NCI-H2107 (cell line): ENCODE measurements at places on chromosomes 1 and 21.

DNA sequence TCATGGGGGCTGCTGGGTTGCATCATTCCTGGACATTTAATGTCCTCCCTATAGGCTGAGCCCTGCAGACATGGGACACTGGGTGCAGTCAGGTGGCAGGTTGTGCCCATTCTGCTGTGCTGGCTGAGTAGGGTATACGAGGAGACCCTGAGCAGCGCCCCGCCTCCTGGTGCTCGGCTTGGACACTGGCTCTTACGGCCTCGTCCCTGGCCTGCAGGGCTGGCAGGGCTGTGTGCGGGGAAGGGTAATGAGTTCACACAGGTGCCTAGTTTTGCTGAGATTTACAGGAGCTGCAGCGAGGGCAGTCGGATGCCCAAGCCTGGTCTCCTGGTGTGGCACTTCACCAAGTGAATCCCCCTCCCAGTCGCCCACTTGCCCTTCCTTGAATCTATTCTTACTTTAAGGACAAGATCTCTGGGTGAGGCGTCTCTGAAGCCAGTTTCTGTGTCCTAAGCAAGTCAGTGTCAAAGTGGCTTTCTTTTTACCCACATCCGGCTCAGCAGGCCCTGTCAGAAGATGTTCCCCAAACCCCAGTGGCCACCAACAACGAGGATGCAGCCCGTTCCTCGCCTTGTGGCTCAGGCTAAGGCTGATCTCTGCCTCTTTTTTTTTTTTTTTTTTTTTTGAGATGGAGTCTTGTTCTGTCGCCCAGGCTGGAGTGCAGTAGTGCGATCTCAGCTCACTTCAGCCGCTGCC, 73.2 kb downstream of the MAN1C1 start:
- no peak for DNase-seq

DNA sequence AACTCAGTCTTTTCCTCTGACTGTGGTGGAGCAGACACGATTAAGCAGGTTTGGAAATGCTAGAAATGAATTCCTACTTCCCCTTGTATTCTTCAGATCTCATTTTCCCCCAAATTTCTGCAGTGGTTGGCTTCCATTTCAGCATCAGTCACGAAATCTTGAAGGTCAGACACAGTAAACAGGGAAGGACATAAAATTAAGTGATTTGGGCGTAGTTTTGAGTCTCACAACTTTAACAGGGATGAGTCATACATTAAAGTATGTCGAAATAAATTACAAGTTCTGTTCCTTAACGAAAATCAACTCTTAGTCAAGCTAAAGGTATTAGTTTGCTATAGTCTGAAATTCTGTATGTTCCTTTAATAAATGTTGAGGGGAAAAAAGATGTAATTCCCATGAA, 61.1 kb downstream of the HNRNPR start:
- DNase-seq = no peak

GRCh38 chr1:84259989-84260388, 41.5 kb upstream of the SAMD13 start:
- no peak for DNase-seq

DNA sequence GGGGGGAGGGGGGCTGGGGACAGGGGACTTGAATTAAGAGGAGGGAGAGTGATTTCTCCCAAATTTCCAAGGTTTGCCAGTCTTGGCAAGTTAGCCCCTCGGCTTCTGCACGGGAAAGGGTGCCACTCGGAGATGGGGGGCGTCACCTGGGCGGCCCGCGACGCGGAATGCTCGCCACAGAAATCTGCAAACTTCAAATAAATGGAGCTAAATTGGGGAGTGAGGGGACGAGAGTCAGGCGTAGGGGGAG, 885 bp upstream of the SSBP3 start:
- DNase-seq = no peak

DNA sequence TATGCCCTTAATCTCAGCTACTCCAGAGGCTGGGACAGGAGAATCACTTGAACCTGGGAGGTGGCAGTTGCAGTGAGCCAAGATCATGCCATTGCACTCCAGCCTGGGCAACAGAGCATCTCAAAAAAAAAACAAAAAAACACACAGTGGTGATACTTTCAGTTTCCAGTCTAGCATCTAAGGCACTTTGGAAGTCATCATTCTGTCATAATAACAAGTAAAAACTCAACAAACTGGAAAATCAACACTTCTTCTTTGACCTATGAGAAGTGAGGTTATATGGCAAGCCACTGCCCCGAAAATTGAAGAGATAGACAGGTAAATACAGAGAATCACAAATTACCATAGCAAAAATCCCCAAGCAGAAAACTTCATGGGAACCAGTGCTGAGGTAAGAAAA, 51.9 kb downstream of the IL12RB2 start:
- DNase-seq = no peak

DNA sequence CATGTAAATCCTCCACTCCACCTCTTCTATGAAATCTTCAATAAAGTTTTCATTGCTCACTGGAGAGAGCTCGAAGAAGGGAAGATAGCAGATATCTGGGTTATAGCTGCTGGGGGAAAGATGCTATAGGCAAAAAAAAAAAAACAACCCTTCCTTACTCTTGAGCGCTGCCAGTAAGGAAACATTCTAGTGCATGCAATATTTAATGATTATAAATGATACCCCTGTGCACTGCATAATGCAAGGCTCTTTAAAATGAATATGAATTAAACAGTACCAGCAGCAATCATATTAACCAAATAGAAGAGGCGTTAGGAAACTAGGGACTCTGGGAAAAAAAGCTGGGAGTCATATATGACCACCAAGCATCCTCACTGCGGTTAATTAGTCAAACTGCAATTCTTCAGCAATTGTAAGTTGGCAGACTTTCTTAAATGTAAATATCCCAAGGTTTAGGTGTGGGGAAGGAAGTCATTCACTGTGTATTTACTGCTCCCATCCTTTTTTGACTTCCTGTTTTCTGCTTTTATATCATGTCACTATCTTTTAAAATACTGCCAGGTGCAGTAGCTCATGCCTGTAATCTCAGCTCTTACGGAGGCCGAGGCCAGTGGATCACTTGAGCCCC, 3.7 kb upstream of the DMRTB1 start:
- DNase-seq = no peak

DNA sequence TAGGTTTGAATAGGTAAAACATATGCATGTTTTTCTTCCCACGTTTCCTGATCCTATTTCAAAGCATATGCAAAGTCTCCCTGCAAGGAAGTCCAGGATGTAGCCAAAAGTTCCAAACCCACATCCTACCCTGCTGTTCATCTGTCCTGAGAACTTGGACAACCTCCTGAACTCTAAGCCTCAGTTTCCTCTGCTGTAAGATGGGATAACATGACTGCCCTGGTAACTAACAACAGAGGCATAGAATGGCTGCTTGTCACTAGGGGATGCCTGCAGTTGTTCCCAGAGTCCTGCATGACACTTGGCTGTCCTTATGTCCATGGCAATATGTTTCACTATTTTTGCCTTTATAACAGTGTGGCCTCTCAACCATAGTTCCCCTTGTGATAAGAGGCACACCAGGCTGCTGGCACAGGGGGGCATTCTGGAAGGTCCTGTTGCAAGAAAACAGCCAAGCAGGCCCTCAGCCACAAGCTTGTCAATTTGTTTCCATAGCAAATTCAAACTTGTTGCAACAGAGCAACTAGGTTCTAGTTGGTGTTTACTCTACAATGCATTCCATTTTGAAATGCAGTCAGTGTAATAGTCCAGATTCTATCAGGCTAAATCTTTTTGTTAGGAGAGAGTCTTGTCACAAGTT, 1.5 kb upstream of the HDGF start:
- no peak for DNase-seq

DNA sequence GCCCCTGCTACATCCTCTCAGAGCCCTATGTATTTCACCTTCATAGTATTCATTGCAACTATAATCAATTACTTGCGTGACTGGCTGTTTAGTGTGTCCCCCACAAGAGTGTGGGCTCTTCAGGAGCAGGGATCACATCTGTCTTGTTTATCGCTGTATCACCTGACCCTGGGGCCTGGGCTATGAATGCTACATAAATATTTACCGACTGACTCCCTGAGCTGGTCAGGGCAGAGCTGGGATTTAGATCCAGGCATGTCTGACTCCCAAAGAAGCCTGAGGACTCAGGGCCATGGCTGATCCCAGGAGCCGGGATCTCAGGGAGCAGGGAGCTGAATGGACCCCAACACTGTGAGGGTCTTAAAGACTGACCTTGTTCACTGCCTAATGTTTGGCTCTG, 49.7 kb downstream of the AHDC1 start:
- no peak for DNase-seq

GRCh38 chr1:21939650-21940374, 2.7 kb upstream of the HSPG2 start:
- no peak for DNase-seq

GRCh38 chr1:118944133-118944532, 44.0 kb downstream of the TBX15 start:
- DNase-seq = no peak

- DNase-seq = no peak
These were observed 59.2 kb downstream of the VCAM1 start for GRCh38 chr1:100778748-100779147.

DNA sequence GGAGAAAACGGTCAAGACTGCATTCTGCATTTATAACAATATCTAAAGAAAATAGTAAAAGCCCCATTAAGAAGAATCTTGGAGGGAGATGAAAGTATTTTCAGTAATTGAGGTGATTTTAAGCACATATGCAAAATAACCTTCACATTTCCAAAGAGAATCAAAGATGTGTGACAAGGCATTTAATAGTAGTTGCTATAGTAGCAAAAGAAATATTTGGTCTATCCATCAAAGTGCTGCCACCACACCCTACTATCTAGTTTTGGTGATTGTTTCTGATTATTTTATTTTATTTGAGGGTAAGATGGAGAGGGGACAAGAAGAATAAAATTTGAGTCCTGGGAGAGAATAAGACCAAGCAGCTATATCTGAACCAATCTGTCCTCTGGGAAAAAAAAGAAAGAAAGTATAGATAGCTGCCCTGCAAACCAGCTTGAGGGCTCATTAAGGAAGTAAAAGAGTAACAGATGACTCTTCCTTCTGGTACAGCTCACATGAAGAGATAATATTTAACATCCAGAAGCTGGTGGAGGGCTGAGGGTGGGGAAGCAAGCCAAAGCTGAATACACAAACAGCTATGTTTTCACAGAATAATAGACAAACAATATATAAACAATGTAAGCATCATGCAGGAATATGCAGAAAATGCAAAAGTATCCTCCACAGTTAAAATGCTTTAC, 47.2 kb upstream of the RASAL2 start:
- no peak for DNase-seq

GRCh38 chr1:66852870-66853269, 51.8 kb upstream of the INSL5 start:
- DNase-seq = no peak

GRCh38 chr1:39266269-39266668, 61.8 kb downstream of the MACF1 start:
- peak; percentile 91 for DNase-seq

DNA sequence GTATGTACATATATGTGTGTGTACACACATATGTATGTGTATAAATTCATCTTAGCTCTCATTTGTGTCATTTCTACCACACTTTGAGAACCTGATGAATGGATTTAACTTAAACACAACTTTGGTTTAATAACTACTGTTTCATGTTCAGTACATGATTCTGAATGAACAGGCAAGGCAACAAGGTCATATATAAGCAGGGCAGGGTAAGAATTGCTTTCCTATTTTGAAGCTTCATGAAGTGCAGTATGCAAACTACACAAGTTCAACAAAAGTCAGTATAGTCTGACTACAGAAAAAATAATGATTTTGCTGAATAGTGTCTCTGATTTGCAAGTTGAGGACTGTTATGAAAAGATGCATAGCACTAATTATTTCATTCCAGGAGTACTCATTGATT, 127.6 kb downstream of the KCNK2 start:
- DNase-seq = no peak

DNA sequence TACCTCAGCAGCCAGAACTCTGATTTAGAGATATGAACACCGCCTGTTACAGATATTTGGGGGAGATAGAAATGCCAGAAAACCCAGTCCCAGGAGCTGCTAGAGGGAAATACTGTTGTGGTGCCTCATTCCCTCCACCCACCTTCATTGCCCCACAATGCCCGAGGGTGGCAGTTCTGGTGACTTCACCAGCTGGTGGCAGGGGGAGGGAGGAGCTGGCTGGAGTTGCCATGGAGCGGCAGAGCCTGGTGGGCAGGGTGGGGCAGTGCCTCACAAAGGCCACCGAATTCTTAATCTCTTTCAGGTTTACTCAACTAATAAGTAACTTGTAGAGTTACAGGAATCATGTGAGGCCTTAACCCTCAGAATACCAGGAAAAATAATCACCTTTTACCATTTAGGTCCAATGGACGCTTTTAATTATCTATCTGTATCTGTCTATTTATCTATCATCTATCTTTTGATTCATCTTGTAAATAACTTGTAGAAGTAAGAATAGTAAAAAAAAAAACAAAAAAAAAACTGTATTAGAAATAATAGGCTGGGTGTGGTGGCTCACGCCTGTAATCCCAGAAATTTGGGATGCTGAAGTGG, 11.7 kb upstream of the S100A11 start:
- DNase-seq = no peak

DNA sequence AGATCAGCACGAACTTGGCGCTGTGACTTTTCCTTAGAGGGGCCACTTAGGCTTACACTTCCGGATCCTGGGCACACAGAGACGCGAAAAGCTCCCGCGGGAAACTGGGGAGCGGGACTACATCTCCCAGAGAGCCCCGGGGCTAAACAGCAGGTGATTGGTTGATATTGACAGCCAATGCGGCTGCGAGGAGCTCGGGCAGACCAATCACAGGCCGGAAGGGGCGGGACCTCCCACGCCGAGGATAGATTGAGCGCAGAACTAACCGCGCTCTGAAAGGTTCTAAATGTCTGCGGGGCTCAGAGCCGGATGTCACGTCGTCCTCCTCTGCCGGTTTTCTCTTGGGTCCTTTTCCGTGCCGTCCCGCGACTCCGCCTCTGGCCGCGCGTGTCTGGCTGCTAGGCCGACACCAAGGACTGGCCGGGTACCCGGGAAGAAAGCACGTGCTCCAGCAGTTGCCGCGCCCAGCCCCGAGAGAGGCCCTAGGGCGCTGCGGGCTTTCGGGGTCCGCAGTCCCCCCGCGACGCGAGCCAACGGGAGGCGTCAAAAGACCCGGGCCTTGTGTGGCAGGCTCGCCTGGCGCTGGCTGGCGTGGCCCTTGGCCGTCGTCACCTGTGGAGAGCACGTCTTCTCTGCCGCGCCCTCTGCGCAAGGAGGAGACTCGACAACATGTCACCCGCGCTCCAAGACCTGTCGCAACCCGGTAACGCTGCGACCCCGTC, at the start of gene MTR:
MTR (plus strand) TSS at position 258 of the 722 bp plus-strand sequence; CDS start at position 670, 412 bp downstream.
- DNase-seq = peak; percentile 98

GRCh38 chr1:86858524-86859261, 55.2 kb downstream of the SELENOF start:
- DNase-seq = no peak

- DNase-seq = no peak
These were observed 9.2 kb downstream of the PIGM start for GRCh38 chr1:160022330-160023310.

- DNase-seq = no peak
These were observed at the start of gene CROCC for GRCh38 chr1:16921391-16922185. TSS of gene CROCC (plus strand) at chr1:16921931. CDS start at chr1:16922019, 88 bp downstream.

GRCh38 chr1:214285610-214286440, 4.9 kb downstream of the SMYD2 start:
- no peak for DNase-seq

- DNase-seq = no peak
These were observed 17.5 kb upstream of the ACBD6 start for GRCh38 chr1:180519846-180520245.

GRCh38 chr1:234705615-234706014, 95.6 kb upstream of the IRF2BP2 start:
- no peak for DNase-seq
